ENCODE measurements at places on chromosomes 4 and X. TPM values are rescaled to one million over a fixed set of nuclear protein-coding genes. Genes with fewer than 3 reads are reported as not detected.

Gene TMEM271
- not detected for total RNA-seq

Gene MCUB
- 14.8 TPM for total RNA-seq

Gene OR13H1
- not detected for total RNA-seq

Gene DMD
- total RNA-seq = 3.8 TPM

Gene TMEM156
- not detected for total RNA-seq

Gene TMSB4X
- 2,733 TPM for total RNA-seq

Gene PCSK1N
- total RNA-seq = 3.9 TPM

Gene BEX3
- 305 TPM for total RNA-seq

Gene RWDD4
- 19.3 TPM for total RNA-seq

Gene ENOPH1
- 66.4 TPM for total RNA-seq

Gene TLR6
- total RNA-seq = 0.07 TPM

Gene MAGEB1
- total RNA-seq = 0.18 TPM

DNA sequence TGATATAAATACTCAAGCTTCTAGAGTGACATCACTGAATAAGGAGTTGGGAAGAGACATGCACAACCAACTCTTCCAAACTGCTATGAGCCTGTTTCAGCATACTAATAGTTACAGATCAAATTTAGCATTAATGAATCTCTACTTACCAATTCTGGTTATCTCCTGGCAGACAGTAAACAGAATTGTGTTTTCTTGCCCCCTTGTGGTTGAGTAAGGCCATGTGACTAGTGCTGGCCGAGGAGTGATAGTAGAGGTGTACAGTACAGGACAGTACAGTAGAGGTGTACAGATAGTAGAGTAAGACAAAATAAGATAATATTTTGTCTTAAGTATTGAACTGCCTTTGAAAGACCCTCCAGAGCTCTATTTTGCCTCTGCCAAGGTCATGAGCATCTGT, 681.4 kb downstream of the GABRG1 start:
- no peak for DNase-seq

GRCh38 chrX:119375561-119375960, 23.6 kb upstream of the SLC25A43 start:
- DNase-seq = no peak

DNA sequence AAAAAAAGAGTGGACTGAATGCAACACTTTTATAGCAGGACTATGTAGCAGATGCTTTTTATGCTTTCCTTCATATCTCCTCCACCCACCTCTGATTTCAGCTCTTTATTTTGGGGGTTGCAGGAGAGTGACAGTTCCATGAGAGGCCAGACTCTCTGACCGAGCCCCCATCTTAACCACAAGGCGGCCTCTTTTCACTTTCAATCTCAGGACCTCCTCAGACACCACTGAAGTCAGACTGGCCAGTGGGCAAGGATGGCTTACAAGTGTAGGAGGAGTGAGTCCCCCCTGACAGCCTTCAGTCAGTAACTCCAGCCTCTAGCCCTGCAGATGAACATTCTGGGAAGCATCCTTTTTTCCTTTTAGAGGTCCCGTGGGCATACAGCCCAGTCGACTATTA, 140.8 kb downstream of the FRAS1 start:
- DNase-seq = no peak

DNA sequence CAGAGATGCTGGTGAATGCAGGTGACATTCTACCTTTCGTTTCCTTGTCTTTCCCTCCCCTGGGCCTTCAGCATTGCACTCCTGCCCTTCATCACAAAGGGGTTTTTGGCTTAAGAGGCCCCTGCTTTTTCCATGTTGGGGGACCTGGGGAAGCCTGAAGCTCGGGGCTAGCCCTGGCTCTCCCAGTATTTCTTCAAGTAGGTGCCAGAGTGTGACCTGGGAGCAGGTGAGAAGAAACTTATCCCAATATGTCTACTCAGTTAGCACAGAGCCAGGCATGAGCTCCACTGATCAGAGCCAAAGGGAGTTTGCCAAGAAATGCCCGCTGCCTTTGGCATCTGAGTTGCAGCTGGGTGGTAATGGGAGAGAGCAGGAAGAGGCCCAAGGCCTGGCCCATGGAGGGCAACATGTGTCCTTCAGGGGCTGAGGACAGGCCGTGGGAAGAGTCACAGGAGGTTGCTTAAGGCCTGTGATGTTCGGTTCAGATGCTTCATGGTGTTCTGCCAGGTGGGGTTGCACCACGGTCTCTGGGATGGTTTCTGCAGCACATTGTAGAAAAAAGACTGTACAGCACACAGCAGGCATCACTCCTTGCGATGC, 7.6 kb downstream of the PRRG3 start:
- no peak for DNase-seq

- no peak for DNase-seq
These were observed 618.6 kb upstream of the CPEB2 start for GRCh38 chr4:14383652-14384051.

- no peak for DNase-seq
These were observed 61.8 kb upstream of the CITED1 start for GRCh38 chrX:72367516-72367915.

DNA sequence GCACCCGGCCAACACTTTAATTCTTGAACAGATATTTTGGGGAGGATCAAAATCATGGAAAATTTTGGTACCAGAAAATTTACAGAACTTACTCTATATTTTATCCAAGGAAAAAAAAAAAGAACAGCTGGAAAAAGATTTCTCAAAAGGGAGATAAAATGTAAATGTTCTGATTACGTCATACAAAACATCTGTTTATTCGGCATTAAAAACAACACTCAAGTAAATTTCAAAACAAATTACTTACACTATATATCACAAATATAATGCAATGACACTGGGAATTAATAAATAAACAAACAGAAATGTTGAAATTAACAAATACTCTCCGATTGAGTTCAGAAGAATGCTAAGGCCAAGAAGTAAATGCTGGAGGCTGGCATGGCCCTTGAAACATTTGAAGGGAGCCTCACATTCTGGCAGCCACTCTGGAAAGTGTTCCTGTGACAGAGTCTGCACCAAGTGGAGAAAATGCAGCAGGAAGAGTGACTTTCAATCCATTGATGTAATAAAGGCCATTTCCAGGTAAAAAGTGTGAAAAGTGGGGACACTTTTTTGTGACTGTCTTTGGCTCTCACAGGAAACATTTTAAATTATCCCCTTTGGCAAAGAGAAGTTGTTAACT, 486.0 kb upstream of the CTSO start:
- no peak for DNase-seq

- no peak for DNase-seq
These were observed 29.5 kb upstream of the IRF2 start for GRCh38 chr4:184503869-184504300.

DNA sequence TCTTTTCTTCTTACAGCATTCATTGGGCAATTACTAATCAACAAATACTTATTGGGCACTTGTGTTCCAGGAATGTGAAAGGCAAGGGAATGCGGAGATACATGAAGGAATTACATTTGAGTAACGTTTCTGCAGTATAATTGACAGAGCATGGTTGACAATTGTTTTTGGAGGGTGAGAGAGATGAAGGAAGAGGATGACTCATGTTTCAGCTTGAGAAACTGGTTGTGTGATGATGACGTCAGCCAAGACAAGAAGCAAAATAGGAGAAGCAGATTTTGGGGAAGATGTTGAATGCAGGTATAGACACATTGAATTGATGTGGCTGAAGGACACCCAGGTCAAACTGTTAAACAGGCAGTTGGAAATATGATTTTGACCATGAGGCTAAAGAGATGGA, 8.0 kb upstream of the CPEB2 start:
- DNase-seq = no peak

- no peak for DNase-seq
These were observed 20.2 kb upstream of the UCHL1 start for GRCh38 chr4:41236508-41236907.

DNA sequence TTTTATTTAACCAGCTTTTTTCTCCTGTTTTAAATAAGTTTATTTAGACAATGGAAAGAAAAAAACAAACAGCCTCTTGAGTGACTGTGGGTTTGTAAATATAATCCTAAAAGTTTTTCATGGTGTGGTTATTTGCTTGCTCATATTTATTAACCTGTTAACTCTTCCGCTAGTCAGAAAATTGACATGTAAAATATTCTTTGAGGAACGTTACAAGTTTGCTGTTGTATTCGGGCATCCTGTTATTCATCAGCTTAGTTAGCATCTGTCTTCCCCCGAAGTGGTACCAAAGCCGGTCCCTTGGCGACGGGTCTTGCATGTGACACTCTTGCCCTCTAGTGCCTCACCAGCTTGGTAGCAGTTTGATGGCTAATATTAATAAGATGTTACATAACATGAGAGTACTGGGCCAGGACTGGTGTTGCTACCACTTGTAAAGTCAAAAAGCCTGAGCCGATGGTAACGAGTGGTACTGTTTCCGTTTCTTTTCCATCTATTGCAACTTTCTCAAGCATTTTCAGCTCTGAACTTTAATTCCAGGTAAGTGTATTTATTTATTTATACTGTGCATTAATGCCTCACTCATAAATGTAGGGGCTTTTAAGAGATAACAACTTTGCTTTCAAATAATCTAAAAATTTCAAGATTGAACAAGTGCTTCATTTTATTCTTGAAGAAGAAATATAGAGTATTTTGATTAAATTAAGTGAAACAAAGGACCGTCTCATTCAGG, at the start of gene NDST3:
Gene NDST3 (plus strand): TSS at position 434 of the 733 bp plus-strand sequence. CDS start 19,425 bp downstream, outside the sequence.
- DNase-seq = peak; percentile 74

DNA sequence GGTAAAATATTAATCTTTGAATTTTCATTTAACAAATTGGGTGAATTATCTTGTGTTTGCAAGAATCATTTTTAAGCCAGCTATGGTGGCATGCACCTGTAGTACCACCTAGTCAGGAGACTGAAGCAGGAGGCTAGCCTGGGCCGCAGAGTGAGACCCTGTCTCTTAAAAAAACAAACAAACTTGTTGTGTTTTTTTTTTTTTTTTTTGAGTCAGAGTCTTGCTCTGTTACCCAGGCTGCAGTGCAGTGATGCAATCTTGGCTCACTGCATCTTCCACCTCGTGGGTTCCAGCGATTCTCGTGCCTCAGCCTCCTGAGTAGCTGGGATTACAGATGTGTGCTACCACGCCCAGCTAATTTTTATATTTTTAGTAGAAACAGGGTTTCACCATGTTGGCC, 2.2 kb downstream of the TXLNG start:
- no peak for DNase-seq

GRCh38 chr4:184361443-184361842, 112.9 kb downstream of the IRF2 start:
- DNase-seq = no peak

GRCh38 chr4:7901311-7901885, 38.3 kb downstream of the AFAP1 start:
- DNase-seq = no peak

- peak; percentile 83 for DNase-seq
These were observed at the start of gene QDPR for GRCh38 chr4:17511950-17512795. Gene QDPR (minus strand): TSS chr4:17512090. CDS start chr4:17512054, 36 bp downstream.

- peak; percentile 35 for DNase-seq
These were observed 95.8 kb upstream of the LDB2 start for GRCh38 chr4:16993956-16994840.

DNA sequence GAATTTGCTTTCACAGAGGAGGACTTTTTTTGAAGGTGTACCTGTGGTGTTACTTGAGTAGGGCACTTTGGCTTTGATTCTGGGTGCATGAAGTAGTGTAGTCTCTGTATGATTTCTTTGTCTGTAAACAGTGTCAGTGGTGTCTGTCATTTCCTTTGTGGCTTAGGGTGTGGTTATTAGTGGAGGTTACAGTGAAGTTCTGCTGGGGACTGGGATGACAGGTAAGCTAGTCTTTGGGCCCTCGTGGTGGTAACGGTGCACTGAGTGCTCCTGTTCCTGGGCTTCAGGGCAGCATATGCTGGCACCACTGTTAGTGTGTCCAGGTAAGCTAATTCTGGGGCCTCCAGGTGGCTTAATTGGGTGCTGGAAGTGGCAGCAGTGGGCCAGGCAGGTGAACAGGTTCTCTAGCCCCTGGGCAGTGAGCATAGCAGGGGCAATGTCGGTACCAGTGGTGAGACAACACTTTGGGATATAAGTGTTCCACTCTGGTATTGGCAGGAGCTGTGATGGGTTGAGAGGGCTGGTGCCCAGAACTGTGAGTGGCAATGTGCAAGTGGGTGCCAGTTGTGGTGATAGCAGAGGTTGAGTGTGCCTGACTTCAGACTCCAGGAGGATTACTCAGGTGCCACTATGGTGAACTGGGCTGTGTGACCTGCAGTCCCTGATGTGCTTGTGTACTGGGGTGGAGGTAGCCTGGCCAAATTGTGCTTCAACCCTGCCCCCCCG, 26.0 kb upstream of the VSIG1 start:
- DNase-seq = no peak

Data from H9 (cell line).